Testis (tissue), 5 donors: ENCODE measurements at places on chromosomes 1 and 21. TPM values are rescaled to one million over a fixed set of nuclear protein-coding genes. Genes with fewer than 3 reads are reported as not detected.
A peak's percentile ranks its signal among the peaks of the same experiment; 100 is the strongest.

The P3R3URF gene
- 69.1 TPM for total RNA-seq

The ACBD6 gene
- total RNA-seq = 102 TPM

The SSBP3 gene
- total RNA-seq = 99.0 TPM

The LENEP gene
- total RNA-seq = not detected

The UBXN11 gene
- 51.7 TPM for total RNA-seq

The TDRD5 gene
- 30.5 TPM for total RNA-seq

The AIM2 gene
- total RNA-seq = 1.9 TPM

The ZNF648 gene
- total RNA-seq = 5.0 TPM

The SLC30A2 gene
- total RNA-seq = 0.24 TPM

The CDC42BPA gene
- 105 TPM for total RNA-seq

The SERPINC1 gene
- 0.24 TPM for total RNA-seq

The SEC16B gene
- 5.9 TPM for total RNA-seq

The RNU1-3 gene
- under 0.01 TPM for total RNA-seq

The SPAG17 gene
- 95.7 TPM for total RNA-seq

The PTPN7 gene
- 119 TPM for total RNA-seq

The SLC26A9 gene
- 0.43 TPM for total RNA-seq

- no peak for DNase-seq
Measured at GRCh38 chr1:51242546-51242945, 6.5 kb downstream of the RNF11 start.

DNA sequence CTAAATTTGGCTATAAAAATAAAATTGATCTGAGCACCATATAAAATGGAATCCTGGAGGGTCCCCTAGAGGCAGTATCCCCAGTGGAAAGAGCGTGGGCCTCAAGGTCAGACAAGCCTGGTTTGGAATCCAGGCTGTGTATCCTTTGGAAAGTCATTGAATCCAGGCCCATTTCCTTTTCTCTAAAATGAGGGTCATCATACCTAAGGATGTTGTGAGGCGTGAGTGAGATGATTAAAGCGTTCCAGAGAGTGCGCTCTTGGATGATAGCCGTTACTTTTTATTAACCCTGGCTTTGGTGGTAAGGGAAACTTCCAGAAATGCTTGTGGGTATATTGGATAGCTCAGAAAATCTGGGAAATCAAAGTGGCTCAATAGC lies 683 bp upstream of the ZNF436 start:
- no peak for DNase-seq

- DNase-seq = peak; percentile 28
Measured at GRCh38 chr21:36917471-36918158, 48.9 kb downstream of the HLCS start.

DNA sequence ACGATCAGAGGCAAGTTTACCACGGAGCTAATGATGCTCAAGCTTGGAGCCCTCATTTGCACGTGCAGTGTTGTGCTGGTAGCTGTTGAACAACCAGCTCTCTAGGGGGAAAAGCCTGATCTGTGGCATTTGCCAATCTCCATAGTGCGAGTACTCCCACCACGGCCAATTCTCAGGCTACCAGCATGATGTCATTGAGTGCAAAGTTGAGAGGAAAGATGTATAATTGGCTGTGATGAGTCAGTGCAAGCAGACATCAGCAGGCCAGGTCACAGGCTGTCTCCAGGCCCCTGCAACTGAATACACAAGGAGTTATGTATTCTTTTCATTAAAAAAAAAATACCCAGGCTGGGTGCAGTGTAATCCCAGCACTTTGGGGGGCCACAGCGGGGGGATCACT lies 233.1 kb upstream of the VAMP3 start:
- DNase-seq = no peak

DNA sequence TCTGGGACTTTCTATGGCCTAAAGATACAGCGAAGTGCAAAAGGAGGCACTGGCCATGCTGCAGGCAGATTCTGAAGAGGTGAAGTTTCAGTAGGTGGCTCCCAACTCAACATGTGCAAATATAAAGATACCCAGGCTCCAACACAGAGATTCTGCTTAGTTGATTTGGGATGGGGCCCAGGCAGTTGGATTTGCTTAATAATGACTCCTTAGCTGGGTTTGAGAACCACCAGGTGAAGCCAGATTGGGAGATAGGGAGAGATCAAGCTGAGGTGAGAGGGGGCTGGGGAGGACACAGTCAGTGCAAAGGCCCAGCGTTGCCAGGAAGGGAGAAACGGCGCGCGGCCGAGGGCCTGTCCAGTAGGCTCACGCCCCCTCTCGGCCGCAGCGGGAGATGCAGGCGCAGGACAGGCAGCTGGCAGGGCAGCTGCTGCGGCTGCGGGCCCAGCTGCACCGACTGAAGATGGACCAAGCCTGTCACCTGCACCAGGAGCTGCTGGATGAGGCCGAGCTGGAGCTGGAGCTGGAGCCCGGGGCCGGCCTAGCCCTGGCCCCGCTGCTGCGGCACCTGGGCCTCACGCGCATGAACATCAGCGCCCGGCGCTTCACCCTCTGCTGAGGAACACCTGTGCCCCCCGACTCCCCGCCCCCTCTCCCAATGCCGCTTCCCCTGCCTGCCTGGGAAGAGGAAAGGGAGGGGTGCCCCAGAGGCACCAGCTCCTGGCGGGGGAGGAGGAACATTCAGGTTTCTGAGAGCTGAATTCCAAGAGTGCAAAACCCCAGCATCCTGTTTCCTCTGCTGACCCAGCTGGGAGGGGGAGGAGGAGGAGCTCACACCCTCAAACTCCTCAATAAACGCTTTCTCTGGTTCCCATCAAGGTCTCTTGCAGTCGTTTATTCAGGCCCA lies 1.2 kb downstream of the FAM167B start:
- peak; percentile 93 for DNase-seq

- DNase-seq = no peak
Measured at GRCh38 chr1:214518361-214518760, 33.0 kb downstream of the PTPN14 start.

DNA sequence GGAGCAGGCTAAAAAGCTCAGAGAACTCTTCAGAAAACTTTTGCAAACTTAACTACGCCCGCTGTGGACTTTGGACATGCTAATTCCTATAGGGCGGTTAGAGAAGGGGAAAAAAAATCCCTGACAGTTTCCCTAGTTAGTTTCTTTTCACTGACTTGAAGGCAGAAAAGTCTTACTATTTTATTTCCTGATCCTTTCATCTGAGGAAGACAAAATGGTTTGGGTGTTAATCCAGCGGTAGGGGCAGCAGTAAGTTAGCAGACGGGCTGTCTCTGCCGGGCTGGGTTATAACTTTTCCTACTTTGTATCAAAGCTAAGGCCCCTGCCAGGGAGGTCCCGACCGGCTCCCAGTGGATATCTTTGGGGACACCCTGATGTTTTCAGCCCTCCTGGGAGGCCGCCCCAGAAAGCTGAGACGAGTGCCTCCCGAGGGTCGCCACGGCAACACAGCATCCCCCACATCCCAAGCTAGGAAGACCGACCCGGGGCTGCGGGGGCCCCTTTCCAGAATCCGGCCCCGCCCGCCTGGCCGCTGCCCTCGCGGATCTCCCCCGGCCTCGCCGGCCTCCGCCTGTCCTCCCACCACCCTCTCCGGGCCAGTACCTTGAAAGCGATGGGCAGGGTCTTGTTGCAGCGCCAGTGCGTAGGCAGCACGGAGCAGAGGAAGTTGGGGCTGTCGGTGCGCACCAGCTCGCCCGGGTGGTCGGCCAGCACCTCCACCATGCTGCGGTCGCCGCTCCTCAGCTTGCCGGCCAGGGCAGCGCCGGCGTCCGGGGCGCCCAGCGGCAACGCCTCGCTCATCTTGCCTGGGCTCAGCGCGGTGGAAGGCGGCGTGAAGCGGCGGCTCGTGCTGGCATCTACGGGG lies 162.6 kb downstream of the RUNX1 start:
- DNase-seq = peak; percentile 40

DNA sequence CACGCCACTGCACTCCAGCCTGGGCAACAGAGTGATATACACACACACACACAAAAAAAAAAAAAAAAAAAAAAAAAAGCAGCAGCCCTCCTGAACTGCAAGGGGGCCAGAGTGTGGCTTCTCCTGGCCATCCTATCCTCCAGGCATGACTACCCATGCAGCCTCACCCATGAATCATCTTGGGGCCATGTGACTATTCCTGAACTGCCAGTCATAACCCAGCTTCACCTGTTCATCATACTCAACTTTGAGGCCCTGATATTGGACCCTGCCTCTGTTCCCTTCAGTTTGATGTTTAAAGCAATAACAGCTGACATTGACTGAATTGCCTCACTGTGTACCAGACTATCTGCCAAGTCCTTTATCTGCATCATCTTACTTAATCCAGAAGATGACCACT lies 2.8 kb upstream of the HPCAL4 start:
- DNase-seq = no peak

GRCh38 chr21:30306884-30307283 lies 13.2 kb downstream of the KRTAP26-1 start:
- DNase-seq = no peak

DNA sequence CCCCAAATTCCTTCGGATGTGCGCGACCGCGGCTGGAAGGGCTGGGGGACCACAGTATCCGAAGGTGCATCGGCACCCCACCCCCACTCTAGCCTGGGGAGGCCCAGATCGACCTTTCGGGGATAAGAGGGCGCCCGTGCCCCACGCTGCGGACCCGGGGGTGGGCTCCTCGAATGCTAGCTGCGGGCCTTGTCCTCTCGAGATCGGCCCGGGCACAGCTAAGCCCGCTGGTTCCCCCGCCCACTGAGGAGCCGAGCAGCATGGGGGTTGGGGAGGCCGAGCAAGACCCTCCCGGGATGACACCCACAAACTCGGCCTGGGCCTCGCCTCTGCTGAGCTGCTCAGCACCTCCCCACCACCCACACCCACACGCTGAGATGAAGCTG lies 653 bp upstream of the IFFO2 start:
- DNase-seq = peak; percentile 23

DNA sequence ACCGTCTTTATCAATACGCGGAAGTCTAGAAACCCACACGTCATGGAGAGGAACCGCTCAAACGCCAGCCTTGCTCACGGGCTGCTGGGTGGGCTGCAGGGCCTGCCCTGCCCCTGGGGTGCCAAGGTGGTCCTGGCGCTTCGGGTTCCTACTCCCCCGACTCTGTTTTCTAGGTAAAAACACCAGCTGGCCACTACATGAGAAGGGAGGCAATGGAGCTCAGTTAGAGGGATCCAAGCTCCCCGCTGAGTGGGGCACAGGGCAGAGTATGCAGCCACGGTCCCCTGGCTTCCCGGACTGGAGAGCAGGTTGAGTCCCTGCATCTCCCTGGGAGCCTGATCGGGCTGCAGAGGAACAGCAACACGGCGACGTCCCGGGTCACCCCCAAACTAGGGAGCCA lies 41.2 kb upstream of the RIPK4 start:
- DNase-seq = no peak

- DNase-seq = no peak
Measured at GRCh38 chr1:243323491-243323890, 67.7 kb downstream of the SDCCAG8 start.

GRCh38 chr1:223343692-223344091 lies 20.3 kb downstream of the SUSD4 start:
- DNase-seq = peak; percentile 82

GRCh38 chr1:89552471-89553081 lies 27.9 kb downstream of the LRRC8B start:
- DNase-seq = no peak

GRCh38 chr1:15885701-15886610 lies 38.4 kb downstream of the SPEN start:
- peak; percentile 95 for DNase-seq

GRCh38 chr21:36115138-36115730 lies 19.6 kb upstream of the CBR3 start:
- no peak for DNase-seq

DNA sequence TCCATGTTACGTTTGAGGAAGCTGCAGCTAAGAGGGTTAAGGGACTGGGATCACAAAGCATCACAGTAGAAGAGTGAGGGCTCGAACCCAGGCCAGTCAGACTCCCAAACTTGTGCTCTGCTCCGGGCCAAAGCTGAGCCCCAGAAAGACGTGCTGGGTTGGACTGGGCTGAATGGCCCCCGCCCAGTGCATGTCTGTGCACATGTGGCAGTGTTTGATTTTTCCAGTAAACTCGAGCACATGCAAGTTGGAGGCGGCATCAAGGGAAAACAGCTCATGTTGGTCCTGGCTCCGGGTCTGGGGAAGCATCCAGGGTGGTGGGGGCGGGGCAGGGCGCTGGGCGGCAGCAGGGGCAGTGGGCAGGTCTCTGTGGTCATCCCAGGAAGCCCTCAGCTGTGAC lies 39.8 kb upstream of the WNT4 start:
- DNase-seq = no peak

GRCh38 chr1:209628618-209629299 lies 23.5 kb downstream of the LAMB3 start:
- DNase-seq = no peak

DNA sequence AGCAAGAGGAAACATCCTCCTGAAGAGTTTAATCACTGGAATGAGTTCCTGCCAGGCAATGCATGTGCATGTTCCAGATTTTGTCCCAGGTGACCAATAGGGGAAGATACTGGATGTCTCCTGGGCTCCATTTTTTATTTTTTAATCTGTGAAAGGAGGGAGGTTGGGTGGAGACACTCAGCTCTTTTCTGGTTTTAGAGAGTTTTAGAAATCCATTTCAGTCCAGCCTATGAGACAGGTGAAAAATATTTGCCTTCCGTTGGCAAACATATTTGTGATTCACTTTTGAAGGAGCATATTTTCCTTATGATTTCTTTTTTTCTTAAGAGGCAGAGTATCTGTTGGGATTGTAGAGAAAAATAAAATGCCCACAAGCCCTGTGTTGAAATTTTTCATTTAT lies 70.7 kb downstream of the ABCA4 start:
- DNase-seq = no peak

GRCh38 chr1:222266223-222267196 lies 281.4 kb downstream of the HHIPL2 start:
- peak; percentile 55 for DNase-seq

DNA sequence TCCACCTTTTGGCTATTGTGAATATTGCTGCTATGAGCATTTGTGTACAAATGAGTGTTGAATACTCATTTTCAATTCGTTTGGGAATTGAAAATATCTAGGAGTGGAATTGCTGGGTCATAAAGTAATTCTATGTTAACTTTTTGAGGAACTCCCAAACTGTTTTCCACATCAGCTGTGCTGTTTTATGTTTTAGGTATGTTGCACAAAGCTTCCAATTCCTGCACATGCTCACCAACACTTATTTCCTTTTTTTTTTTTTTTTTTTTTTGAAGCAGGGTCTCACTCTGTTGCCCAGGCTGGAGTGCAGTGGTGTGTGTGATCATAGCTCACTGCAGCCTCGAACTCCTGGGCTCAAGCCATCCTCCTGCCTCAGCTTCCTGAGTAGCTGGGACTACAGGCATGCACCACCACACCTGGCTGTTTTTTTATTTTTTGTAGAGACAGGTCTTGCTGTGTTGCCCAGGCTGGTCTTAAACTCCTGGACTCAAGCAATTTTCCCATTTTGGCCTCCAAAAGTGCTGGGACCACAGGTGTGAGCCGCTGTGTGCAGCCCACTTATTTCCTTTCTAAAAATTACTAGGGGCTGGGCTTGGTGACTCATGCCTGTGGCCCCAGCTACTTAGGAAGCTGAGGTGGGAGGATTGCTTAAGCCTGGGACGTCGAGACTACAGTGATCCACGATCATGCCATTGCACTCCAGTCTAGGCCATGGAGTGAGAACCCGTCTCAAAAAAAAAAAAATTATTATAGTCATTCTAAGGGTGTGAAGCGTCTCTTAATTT lies 33.4 kb downstream of the TMCC2 start:
- no peak for DNase-seq
